Activated CD4-positive, alpha-beta T cell treated with anti-CD3 and anti-CD28 coated beads, Interleukin-2, Interleukin-6, amounts not matched to agents 100 ng/mL and 50 ng/mL, durations not matched to agents 16 hours and 8 hours (primary cell): ENCODE measurements at places on chromosomes 12 and 14.

GRCh38 chr12:30437044-30437443 is 258.6 kb downstream of the IPO8 start:
- no peak for DNase-seq

GRCh38 chr12:132117558-132117875 is 26.6 kb downstream of the DDX51 start:
- peak; percentile 19 for DNase-seq

DNA sequence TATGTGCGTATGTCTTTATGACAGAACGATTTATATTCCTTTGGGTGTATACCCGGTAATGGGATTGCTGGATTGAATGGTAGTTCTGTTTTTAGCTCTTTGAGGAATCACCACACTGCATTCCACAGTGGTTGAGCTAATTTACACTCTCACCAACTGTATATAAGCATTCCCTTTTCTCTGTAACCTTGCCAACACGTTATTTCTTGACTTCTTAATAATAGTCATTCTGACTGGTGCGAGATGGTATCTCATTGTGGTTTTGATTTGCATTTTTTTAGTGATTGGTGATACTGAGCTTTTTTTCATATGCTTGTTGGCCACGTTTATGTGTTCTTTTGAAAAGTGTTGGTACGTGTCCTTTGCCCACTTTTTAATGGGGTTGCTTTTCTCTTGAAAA is 49.7 kb downstream of the FRS2 start:
- no peak for DNase-seq

DNA sequence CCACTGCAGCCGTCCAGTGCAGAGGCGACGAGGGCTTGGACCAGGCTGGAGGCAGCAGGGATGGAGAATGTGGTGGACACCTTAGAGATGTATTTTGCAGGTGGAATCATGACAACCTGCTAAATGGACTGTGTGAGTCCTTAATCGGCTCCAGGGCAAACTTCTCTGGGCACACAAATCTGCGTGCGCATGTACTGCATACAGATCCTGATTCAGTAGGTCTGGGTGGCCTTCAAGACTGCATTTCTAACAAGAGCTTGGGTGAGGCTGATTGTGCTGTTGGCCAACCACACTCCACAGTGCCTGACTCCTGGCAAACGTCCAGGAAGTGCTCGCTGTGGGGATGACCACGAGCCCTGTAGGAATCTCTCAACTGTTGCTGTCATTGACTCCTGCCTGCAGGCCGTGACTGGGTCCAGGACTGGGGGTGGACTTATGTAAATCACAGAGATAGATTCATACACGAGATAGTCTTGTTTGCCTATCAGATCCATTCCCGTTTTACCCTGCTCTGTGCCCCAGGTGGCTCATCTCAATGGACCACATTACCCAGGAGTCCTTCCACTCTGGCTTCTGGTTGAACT is 27.2 kb downstream of the JDP2 start:
- no peak for DNase-seq

GRCh38 chr12:54005853-54006558 is 2.8 kb upstream of the HOXC8 start:
- DNase-seq: peak; percentile 87

DNA sequence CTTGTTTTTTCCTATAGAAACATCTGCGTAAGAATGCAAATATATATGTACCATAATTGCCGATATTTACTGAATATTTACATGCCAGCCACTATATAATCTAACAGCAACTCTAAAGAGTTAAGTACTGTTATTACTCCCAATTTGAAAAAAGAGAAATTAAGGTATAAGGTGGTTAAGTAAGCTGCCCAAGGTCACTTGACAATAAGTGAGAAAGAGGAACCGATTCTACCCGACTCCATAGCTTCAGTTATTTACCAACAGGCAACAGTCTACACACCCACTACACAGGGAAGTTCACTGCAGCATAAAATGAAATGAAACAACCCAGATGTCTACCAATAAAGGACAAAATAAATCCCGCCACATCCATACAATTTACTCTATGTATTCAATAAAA is 1.1 kb downstream of the MIS18BP1 start:
- DNase-seq: peak; percentile 38

GRCh38 chr12:120110550-120111501 is 5.7 kb downstream of the RAB35 start:
- peak; percentile 70 for DNase-seq

DNA sequence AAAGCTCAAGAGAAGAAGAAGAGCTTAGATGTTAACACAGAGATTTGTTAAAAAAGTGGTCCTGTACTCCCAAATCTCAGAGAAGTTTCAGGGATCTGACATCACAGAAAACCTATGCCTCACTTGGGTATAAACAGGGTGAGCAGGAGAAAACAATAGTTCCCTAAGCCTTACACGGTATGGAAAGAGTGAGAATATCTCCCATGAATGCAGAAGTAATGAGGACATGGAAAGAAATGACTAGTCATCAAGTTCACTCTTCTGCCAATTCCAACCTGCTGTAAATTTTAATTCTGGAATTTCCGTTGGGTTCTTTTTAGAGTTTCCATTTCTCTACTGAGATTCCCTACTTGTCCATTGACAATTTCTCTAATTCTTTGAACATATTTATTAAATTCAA is 6.2 kb upstream of the PTGER2 start:
- DNase-seq: no peak

DNA sequence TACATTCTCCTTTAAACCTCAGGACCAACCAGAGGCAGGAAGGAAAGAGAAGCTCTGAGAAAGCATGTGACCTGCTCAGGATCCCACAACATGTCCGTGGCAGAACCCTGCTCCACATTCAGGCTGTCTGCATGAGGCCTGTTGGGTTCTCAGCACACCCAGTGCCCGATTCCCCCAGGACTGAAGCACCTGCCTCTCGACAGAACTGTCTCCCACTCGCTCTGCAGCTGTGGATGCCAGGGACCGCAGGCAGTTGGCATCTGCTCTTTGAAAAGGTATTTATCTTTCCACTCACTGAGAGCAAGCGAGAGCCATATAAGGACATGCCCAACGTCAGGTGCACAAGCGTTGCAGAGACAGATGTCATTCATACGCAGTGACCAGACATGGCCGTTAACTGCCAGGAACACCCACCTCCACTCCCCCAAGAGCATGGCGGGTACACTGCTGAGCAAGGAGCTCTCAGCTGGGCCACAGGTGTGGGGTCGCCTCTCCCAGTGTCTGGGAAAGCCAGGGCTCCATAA is 18.9 kb downstream of the PITPNM2 start:
- no peak for DNase-seq
